ENCODE measurements at places on chromosomes 7 and 10.
A peak's percentile ranks its signal among the peaks of the same experiment; 100 is the strongest.

DNA sequence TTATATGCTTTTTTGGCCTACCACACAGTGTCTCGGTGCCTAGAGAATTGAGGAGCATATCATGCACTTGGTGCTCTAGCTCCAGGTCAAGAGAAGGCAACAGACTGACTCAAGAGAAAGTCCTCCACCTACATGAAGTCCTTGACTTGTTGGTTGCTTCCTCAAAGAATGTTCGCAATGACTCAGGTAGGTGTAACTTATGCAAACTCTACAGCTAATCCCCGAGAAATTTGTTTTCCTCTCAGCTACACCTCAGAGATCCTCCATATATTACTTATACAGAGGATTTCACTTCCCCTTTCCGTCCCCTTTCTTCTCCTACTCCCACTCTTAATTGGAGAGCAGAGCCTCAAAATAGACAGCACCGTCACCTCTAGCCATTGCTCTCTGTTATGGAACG, 1013.1 kb downstream of the KCNMA1 start:
- DNase-seq = no peak

GRCh38 chr10:132939957-132940790, 2.2 kb downstream of the CFAP46 start:
- DNase-seq = no peak

DNA sequence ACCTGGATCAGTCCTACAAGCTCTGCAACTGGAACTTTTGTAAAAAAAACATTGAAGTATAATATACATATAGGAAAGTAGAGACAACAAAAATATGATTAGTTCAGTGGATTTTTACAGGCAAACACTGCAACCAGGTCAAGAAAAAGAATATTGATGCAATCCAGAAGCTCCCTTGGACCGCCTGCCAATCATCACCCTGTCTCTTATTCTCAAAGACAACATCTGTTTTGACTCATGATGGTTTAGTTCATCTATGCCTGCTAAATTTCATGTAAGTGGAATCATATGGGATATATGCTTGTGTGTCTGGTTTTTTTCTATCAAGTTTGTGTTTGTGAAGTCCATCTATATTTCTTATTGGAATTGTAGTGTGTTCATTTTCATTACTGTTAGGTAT, 7.7 kb upstream of the HYCC1 start:
- no peak for DNase-seq

DNA sequence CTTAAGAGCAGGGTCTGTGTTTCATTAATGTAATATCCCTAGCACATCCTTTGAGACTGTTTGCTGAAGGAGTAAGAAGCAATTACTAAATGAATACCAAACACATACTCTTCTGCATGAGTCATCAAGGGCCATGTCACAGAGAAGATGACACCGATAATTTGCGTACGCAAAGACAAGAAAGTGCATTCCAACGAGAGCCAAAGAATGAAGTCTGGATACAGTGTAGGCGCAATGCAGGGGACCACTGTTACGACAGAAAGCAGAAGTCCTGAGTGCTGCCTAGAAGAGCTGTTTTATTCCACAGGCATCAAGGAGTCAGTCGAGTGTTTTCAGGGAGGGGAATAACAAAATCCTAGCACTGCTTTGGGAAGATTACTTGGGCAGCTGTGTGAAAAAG, 62.7 kb downstream of the VPS41 start:
- no peak for DNase-seq

- no peak for DNase-seq
These were observed 40.7 kb upstream of the FMC1 start for GRCh38 chr7:139300390-139300789.

- DNase-seq = no peak
These were observed 39.2 kb upstream of the TMEM273 start for GRCh38 chr10:49227406-49227805.

DNA sequence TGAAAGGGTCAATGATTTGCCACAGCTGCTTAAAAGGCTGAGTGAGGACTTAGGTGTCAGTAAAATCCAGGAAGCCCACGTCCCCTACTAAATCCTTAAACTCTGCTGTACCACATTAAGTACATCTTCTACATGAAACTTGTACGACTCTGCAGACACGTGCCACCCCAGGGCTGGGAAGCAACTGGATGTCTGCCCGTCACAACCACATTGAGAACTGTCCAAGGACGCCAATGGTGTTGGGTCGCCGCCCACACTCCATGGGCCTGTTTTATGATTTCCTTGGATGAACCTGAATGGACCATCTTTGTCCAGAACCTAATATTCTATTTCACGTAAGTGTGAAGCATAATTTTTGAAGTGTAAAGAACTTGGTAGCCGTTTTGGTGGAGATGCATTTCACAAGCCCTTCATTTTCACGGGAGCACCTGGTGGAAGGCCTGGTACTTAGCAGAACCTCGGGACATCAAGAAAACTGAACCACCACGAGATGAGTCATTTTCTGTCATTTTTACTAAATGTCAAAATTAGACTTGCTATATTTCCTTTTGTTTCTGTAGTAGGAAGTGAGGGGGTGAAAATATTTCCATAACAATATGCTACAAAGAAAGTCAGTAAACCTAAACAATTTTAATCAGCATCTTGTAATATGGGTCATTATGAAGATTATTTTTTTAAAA, 134.9 kb downstream of the SFMBT2 start:
- no peak for DNase-seq

- no peak for DNase-seq
These were observed 29.4 kb downstream of the CHST15 start for GRCh38 chr10:124063750-124064603.

- no peak for DNase-seq
These were observed at the start of gene PLAC9 for GRCh38 chr10:80132299-80133139. TSS of gene PLAC9 (plus strand) at chr10:80132730. CDS start at chr10:80132763, 33 bp downstream.

DNA sequence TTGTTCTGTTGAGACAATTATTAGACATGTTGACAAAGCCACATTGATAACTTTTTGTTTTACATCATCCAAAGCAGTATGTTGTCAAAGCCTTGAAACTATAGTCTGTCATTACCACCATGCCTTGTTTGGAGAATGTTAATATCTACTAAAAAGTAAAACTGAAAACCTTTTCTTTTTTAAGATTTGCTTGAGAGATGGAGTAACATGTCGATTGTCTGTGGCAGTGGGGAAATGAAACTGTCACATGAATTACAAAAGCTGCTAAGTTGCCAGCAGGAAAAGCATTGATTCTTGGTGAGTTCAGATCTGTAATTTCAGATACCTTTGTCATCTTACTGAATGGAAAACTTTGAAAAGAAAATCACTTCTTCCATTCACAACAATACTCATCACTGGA, 69.1 kb downstream of the TFPI2 start:
- no peak for DNase-seq

DNA sequence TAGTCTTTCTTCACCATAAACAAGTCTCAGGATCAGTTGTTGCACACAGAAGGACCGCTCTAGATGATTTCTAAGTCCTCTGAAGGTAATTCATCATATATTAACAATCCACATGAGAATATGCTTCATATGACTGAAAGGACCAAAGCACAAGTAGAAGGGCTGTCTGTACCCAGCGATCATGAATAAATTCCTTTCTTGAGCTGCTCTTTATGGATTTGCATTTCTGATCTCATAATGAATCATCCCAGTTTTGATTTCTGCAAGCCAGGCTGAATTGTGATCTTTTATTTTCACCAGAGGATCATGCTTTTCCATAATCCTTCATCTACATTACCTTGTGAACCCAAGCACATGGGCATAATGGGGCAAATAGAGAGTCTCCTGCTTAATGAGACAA, 675.6 kb downstream of the MAGI2 start:
- DNase-seq = no peak

- DNase-seq = no peak
These were observed 12.3 kb downstream of the ESYT2 start for GRCh38 chr7:158816995-158817394.

DNA sequence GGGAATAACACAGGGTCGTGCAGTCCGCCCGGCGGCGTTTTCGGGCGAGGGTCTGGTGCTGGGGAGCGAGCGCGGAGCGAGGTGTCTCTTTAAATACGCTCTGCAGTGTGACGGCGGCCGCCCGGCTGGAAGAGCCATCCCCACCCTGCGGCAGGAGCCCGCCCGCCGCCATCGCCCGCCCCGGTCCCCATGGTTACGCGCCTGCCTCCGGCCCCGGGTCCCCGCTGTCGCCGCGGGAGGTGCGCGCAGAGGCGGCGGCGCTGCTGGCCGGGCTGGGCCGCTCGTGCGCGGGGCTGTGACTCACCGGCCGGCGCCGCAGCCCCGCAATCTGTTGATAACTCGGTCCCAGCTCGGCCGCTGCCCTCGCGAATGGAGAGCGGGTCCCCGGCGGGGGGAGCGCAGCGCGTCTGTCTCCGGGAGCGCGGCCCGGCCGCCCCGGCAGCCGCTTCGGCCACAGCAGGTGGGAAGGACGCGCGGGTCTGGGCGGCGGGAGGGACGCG, at the start of gene ADGRA1:
TSS of gene ADGRA1 (plus strand) at position 246 of the 500 bp plus-strand sequence. CDS start 986 bp downstream, outside the sequence.
- no peak for DNase-seq

GRCh38 chr10:50604809-50605208, 18.9 kb downstream of the SGMS1 start:
- no peak for DNase-seq

GRCh38 chr10:90227217-90227656, 525.8 kb downstream of the KIF20B start:
- no peak for DNase-seq

- DNase-seq = no peak
These were observed 12.3 kb downstream of the ELN start for GRCh38 chr7:74040101-74040790.

GRCh38 chr7:37336259-37336658, 112.4 kb downstream of the ELMO1 start:
- no peak for DNase-seq

DNA sequence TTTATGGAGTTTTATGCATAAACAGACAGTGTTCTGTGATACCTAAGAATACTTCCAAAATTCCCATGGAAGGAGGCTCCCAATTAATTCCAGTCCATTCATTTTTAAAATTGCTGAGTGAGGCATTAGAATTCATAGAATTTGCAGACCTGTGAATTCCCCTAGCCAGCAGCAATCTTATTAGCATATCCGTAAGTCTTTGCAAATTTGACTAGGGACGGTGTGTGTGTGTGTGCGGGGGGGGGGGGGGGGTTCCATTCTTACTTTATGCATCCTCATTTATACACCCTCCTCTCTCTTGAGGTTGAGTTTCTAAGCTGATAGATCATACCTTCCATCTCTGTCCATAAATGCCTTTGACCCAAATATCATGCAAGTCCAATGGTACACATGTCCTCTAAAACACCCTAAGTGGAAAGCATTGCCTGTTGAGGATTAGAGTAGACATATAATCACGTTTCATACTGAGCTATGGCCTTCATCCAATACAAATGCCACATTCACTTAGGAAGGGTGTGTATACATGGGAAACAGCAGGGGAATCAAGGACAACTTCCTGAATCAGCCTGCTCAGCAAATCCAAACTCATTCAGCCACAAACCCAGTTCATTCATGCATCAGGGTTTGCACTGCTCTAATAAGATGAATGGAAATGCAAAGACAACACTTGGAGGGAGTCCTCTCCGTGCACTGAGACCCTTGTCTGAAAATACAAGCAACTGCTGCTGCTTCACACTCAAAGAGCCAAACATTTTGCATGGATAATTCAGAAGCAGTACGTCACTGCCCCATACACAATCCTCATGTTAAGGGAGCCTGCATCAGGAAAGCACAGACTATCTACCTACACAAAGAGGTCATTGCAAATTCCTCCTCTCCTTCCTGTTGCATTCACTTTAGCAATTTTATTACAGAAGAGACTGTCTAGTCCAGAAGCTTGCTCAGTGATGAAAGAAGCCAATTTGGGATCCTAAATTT, 350.8 kb downstream of the KCNMA1 start:
- DNase-seq = peak; percentile 68

DNA sequence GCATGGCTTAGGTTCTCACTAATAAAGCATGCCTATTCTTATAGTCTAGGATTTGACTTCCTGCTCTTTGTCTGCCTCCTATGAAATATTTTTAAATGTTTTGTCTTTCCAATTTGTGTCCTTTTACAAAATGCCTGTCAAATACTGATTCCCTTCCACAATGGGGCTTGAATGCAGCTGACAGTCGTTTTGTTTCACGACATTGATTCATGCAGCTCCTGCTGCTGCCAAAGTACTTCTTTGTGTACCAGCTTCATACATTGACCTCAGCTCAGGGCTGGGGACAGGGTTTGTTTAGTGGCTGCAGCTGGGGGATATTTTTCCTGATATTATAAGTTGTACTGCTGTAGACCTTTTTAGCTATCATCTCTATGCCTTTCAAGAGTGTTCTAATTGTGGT, 371.9 kb upstream of the CHRM2 start:
- peak; percentile 11 for DNase-seq

DNA sequence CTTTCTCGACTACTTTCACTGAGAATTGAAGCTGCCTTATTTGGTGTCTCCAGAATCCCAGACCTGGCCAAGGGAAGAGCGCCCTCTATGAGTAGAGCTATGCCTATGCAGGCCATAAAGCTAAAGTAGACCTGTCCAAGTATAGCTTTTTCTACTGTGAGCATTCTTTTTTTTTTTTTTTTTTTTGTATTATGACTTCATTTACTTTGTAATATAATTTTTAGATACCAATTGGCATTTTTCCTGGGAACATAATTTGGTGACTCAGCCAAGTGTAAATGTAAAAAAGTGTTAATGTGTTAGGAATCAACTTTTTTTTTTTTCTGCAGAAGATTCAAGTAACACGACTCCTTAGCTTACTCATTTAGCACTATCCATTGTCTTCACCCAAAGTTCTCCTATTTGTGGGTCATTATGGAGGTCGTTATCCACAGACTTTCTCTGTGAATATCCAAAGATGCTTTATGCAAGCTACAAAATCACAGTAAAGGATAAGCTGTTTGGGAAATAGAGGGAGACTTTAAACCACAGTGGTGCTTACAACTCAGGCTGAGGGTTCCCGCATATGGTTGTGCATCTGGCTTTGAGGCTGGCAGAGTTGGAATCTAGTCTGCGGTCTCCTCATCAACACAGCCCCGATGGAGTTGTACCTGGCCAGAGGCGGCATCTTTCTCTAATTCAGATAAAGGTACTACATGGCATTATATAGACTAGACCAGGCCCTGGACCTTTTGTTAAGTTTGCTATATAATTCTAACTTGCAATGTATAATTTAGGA, 1040.2 kb upstream of the SORCS1 start:
- no peak for DNase-seq
